Thoracic aorta (tissue), 2 donors: ENCODE measurements at places on chromosomes 2 and 18. TPM values are rescaled to one million over a fixed set of nuclear protein-coding genes. Genes with fewer than 3 reads are reported as not detected.
A peak's percentile ranks its signal among the peaks of the same experiment; 100 is the strongest.

DNA sequence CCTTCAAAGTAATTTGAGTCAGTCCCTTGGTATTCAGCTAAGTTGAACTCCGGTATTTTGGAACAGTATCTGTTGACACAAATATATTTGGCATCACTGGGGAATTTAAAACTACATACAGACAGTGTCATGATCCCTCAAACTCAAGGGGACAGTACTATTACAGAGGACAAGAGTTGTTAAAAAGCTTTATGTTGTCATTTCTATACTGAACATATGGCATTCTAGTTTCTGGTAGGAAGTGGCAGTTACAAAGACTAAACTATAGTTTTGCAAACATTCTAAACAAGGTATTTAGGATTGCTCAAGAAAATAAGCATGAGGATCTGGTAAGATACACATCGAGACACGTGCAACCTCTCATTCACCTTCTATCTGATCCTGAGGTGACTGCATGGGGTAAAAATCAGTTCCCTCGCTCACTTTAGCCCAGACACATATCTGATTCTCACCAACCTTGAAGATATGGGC is 16.6 kb upstream of the CCNYL1 start:
- no peaks in the 10 kb centered on the region for H3K27me3 ChIP-seq
- H3K36me3 ChIP-seq = no peaks in the 10 kb centered on the region
- DNase-seq = no peak
- no peak overlapping the region for H3K4me3 ChIP-seq
- no peak overlapping the region for H3K27ac ChIP-seq

DNA sequence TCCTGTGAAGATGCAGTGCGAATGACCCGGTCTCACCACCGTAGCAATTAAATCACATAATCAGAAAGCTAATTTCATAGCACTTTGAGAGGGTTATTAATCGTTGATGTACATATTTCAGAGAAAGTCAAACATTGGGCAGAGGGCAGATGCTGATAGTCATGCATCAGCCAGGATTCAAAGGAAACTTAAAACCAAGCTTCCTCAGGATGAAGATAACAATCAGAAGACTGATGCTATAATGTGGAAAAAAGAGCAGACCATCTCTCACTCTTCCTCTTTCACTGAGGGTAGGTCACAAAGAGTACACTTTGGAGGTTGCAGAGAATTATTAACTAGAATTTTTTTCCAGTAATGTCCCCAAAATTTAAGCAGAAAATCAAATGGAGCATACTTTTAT is 1027.7 kb upstream of the ZEB2 start:
- H3K27me3 ChIP-seq = no peaks in the 10 kb centered on the region
- no peak overlapping the region for H3K4me3 ChIP-seq
- H3K36me3 ChIP-seq = no peaks in the 10 kb centered on the region
- no peak overlapping the region for H3K27ac ChIP-seq
- DNase-seq = no peak

- H3K36me3 ChIP-seq = no peaks in the 10 kb centered on the region
- no peaks in the 10 kb centered on the region for H3K4me1 ChIP-seq
- DNase-seq = no peak
Measured at GRCh38 chr2:240215676-240216051, 75.2 kb upstream of the OTOS start.

GRCh38 chr2:185979546-185980071 is 241.0 kb downstream of the FSIP2 start:
- no peak overlapping the region for H3K27ac ChIP-seq
- H3K4me3 ChIP-seq = no peak overlapping the region
- no peaks in the 10 kb centered on the region for H3K36me3 ChIP-seq
- no peaks in the 10 kb centered on the region for H3K27me3 ChIP-seq
- no peaks in the 10 kb centered on the region for H3K4me1 ChIP-seq

- no peak for DNase-seq
- H3K27ac ChIP-seq = no peak overlapping the region
- peaks cover 12% of the 10 kb centered on the region for H3K36me3 ChIP-seq
- H3K4me1 ChIP-seq = peaks cover 13% of the 10 kb centered on the region
Measured at GRCh38 chr2:74424139-74424992, 2.8 kb downstream of the WDR54 start.

- no peak overlapping the region for H3K27ac ChIP-seq
- H3K4me1 ChIP-seq = peaks cover 38% of the 10 kb centered on the region
- H3K27me3 ChIP-seq = no peaks in the 10 kb centered on the region
- H3K4me3 ChIP-seq = no peak overlapping the region
Measured at GRCh38 chr2:191176305-191176704, 25.5 kb upstream of the STAT4 start.

- H3K4me1 ChIP-seq = no peaks in the 10 kb centered on the region
- no peaks in the 10 kb centered on the region for H3K27me3 ChIP-seq
- no peak overlapping the region for H3K27ac ChIP-seq
- DNase-seq = no peak
- H3K4me3 ChIP-seq = no peak overlapping the region
Measured at GRCh38 chr2:155218292-155218924, 519.9 kb downstream of the KCNJ3 start.

GRCh38 chr2:207790898-207791297 is 21.2 kb upstream of the FZD5 start:
- H3K27ac ChIP-seq = no peak overlapping the region
- no peak overlapping the region for H3K4me3 ChIP-seq
- no peak for DNase-seq
- H3K4me1 ChIP-seq = no peaks in the 10 kb centered on the region
- H3K36me3 ChIP-seq = no peaks in the 10 kb centered on the region

DNA sequence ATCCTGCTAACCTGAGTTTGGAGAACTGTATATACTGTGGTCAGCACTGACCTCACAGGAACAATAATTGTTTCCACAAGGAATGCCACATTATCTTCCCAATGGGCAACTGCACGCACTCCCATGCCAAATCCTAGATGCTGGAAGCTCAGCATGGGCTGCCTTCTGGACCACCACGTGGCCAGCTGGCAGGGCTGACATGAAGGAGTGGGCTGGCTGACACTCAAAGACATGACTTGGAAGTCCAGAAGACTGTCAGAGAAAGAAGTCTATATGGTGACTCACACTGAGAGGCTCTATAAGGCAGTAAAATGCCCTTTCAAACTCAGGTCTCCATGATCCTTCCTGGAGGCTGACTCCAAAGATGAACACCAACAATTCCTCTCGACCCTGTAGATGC is 98.4 kb upstream of the RNF152 start:
- H3K4me3 ChIP-seq = no peak overlapping the region
- peaks cover 33% of the 10 kb centered on the region for H3K4me1 ChIP-seq
- peak overlapping the region; percentile 52 for H3K27ac ChIP-seq

- H3K4me3 ChIP-seq = no peak overlapping the region
- H3K27me3 ChIP-seq = no peaks in the 10 kb centered on the region
- DNase-seq = no peak
- no peaks in the 10 kb centered on the region for H3K36me3 ChIP-seq
- no peaks in the 10 kb centered on the region for H3K4me1 ChIP-seq
Measured at GRCh38 chr2:174691201-174691779, 73.0 kb downstream of the CHRNA1 start.

- H3K27me3 ChIP-seq = no peaks in the 10 kb centered on the region
- H3K4me1 ChIP-seq = no peaks in the 10 kb centered on the region
- DNase-seq = no peak
- H3K36me3 ChIP-seq = no peaks in the 10 kb centered on the region
- no peak overlapping the region for H3K4me3 ChIP-seq
- no peak overlapping the region for H3K27ac ChIP-seq
Measured at GRCh38 chr2:151670346-151670745, 63.9 kb downstream of the NEB start.

GRCh38 chr2:108536133-108536780 is 2.0 kb downstream of the LIMS1 start:
- H3K27ac ChIP-seq = no peak overlapping the region
- H3K36me3 ChIP-seq = no peaks in the 10 kb centered on the region
- peak overlapping the region; percentile 70 for H3K4me3 ChIP-seq
- no peak for DNase-seq
- H3K27me3 ChIP-seq = no peaks in the 10 kb centered on the region

- no peak overlapping the region for H3K27ac ChIP-seq
- H3K27me3 ChIP-seq = no peaks in the 10 kb centered on the region
- no peaks in the 10 kb centered on the region for H3K4me1 ChIP-seq
- H3K36me3 ChIP-seq = no peaks in the 10 kb centered on the region
Measured at GRCh38 chr2:70471129-70471528, 82.5 kb downstream of the TGFA start.

DNA sequence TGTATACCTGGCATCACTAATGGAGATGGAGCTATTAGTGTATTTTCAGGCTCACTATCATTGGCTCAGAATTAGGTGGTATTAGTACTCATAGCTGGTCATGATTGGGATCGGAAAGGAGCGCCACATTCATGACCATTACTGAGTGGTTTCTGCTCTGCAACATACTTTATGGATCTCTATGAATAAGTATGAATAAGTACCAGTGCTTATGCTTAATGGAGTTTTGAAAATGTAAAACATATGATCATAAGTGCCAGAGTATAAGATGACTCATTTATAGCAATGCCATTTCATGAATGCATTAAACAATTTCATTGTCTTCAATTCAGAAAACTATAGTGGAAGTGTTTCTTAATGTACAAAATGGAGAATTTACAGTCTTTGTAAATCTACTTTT is 156.7 kb downstream of the GALNT3 start:
- DNase-seq = no peak
- no peaks in the 10 kb centered on the region for H3K27me3 ChIP-seq
- H3K27ac ChIP-seq = no peak overlapping the region
- H3K4me3 ChIP-seq = no peak overlapping the region

DNA sequence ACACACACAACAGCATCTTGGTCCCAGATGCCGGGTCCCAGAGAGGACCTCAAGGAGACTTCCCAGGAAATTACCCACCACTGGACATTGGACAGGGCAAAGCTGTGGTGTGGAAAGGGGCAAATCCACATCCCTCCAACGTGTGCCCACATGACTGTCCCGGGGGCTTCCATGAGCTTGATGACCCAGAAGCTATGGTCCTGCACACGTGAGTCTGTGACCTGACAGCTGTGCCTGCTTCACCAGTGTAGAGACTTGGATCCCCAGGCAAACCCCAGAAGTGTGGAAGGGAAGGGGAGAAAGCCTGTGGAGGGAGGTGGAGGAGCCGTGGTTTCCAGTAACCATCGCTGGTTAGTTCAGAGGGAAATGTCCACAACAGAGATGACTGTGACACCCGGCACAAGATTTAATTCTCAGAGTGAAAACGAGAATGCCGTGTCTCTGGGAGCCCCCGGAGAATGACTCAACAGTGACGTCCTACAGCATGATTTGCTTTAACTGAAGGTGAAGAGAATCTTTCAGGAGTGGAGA is 19.1 kb upstream of the GPR55 start:
- H3K4me3 ChIP-seq = no peak overlapping the region
- no peak overlapping the region for H3K27ac ChIP-seq
- H3K36me3 ChIP-seq = no peaks in the 10 kb centered on the region
- no peaks in the 10 kb centered on the region for H3K27me3 ChIP-seq
- no peaks in the 10 kb centered on the region for H3K4me1 ChIP-seq
- DNase-seq = no peak

DNA sequence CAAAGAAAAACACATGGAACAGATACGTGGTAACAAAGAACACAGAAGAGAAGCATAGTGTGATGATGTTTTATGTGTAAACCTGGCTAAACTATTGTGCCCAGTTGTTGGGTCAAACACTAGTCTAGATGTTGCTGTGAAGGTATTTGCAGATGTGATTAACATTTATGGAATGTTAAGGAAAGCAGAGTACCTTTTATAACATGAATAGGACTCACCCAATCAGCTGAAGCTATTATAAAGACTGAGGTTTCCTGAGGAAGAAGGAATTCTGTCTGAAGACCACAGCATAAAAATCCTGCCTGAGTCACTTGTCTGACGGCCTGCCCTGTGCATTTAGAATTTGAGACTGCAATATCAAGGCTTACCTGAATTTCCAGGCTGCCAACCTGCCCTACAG is 253.1 kb downstream of the DYM start:
- no peaks in the 10 kb centered on the region for H3K36me3 ChIP-seq
- H3K27ac ChIP-seq = no peak overlapping the region
- peaks cover under 1% of the 10 kb centered on the region for H3K4me1 ChIP-seq
- no peaks in the 10 kb centered on the region for H3K27me3 ChIP-seq
- no peak overlapping the region for H3K4me3 ChIP-seq
- no peak for DNase-seq

- H3K27ac ChIP-seq = no peak overlapping the region
- DNase-seq = no peak
- no peaks in the 10 kb centered on the region for H3K36me3 ChIP-seq
- no peak overlapping the region for H3K4me3 ChIP-seq
- no peaks in the 10 kb centered on the region for H3K27me3 ChIP-seq
Measured at GRCh38 chr2:145075454-145076062, 555.6 kb upstream of the ZEB2 start.

GRCh38 chr2:207504513-207505170 is 25.1 kb upstream of the CREB1 start:
- peak overlapping the region; percentile 76 for H3K27ac ChIP-seq
- no peaks in the 10 kb centered on the region for H3K36me3 ChIP-seq
- peak overlapping the region; percentile 53 for H3K4me3 ChIP-seq
- no peaks in the 10 kb centered on the region for H3K27me3 ChIP-seq
- peaks cover 25% of the 10 kb centered on the region for H3K4me1 ChIP-seq

GRCh38 chr18:77373730-77374445 is 124.2 kb downstream of the GALR1 start:
- no peaks in the 10 kb centered on the region for H3K36me3 ChIP-seq
- no peak overlapping the region for H3K27ac ChIP-seq
- no peak overlapping the region for H3K4me3 ChIP-seq
- DNase-seq = no peak
- H3K4me1 ChIP-seq = no peaks in the 10 kb centered on the region
- H3K27me3 ChIP-seq = no peaks in the 10 kb centered on the region

DNA sequence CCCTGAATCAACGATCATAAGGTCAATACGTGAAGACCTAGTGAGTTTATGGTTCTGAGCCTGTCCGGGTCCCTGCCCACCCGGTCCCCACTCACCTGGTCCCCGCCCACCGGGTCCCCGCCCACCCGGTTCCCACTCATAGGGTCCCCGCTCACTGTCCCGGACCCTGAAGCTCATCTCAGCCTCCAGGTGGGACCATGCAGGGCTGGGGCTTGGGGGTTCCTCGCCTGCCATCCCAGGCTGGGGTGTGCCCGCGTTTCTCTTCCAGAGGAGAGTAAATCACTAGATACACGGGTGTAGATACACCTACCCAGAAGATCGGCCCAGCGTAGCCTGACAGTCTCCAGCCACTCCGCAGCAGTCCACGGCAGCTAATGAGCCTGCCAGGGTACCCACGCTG is 131.5 kb downstream of the MBP start:
- no peak overlapping the region for H3K4me3 ChIP-seq
- no peaks in the 10 kb centered on the region for H3K27me3 ChIP-seq
- no peaks in the 10 kb centered on the region for H3K36me3 ChIP-seq
- no peak overlapping the region for H3K27ac ChIP-seq
- no peak for DNase-seq
- H3K4me1 ChIP-seq = no peaks in the 10 kb centered on the region

POU3F3 gene
- 2.0 TPM for total RNA-seq

COL4A4 gene
- total RNA-seq = 34.0 TPM

GREB1 gene
- 2.4 TPM for total RNA-seq

NCOA1 gene
- 58.3 TPM for total RNA-seq

KLHL41 gene
- total RNA-seq = 0.28 TPM

SCN9A gene
- 3.8 TPM for total RNA-seq

DGKD gene
- total RNA-seq = 47.9 TPM

DNAJC5G gene
- not detected for total RNA-seq
